Adipocyte (in vitro differentiated cells): ENCODE measurements at places on chromosomes 11 and 22.
A peak's percentile ranks its signal among the peaks of the same experiment; 100 is the strongest.

DNA sequence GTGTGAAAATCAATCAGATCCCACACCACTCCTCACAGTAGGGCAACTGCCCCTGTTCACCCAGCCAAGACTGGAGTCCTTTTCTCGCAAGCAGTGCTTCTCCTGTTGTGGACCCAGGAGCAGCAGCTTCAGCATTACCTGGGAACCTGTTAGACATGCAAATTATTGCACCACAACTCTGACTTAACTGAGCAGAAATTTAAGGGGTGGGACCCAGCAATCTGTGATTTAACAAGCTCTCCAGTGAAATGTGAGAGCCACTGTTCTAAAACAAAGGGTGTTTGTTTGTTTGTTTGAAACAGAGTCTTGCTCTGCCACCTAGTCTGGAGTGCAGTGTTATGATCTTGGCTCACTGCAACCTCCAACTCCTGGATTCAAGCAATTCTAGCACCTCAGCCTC, 591.4 kb downstream of the SOX6 start:
- no peak for DNase-seq

DNA sequence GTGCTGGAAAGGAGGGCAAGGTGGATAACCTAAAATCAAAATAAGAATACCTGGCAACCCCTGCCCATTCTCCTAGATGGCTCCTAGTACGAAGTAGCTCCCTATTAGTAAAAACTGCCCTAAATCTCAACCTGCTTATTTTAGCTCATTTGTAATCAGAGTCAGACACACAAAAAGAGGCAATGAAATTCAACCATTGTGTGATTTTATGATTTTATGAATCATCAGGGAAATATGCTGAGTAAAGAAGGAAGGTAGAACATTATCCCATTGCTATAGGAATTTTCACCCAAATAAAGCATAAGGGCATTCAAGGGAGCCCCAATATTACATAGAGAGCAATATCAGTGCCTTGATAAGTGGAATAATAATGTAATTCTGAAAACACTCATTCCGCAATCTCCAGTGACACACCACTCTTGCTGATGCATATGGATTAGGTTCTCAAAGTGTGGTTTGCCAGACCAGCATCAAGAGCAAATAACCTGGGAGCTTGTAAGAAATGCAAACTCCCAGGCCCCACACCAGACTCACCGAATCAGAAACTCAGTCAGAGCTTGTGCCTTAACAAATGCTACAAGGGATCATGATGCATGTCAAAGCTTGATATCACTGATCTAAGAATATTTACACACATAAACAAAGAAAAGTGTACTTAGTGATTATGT, 789.6 kb downstream of the DLG2 start:
- no peak for DNase-seq

DNA sequence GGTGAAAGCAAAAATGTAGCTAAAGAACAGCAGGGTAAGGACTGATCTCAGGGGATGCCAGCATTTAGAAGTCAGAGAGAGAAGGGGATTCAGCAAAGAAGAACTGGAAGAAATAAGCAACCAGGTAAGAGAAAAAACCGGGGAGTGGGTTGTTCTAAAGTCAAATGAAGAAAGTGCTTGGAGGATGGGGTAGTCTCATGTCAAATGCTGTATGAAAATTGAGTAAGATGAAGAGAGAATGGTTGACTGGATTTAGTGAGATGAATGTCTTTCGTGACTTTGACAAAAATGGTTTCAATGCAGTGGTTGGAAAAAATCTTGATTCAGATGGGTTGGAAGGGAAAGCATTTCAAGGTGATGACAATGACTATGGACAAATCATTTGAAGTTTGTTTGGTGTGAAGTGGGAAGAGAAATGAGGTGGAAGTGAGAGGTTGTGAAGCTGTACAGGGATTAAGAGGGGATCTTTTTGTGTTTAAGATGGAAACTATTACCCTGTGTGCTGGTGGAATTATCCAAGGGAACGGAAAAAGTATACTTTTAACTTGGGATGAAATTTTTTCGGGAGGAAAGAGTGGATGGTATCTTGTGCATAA, 484.0 kb downstream of the ETS1 start:
- DNase-seq, result no peak

GRCh38 chr11:31301549-31302510, 67.7 kb downstream of the DCDC1 start:
- DNase-seq, result no peak

- no peak for DNase-seq
Measured at GRCh38 chr11:9941991-9942390, 278.1 kb downstream of the SWAP70 start.

GRCh38 chr11:85735876-85736460, 50.0 kb upstream of the CCDC89 start:
- DNase-seq, result no peak

DNA sequence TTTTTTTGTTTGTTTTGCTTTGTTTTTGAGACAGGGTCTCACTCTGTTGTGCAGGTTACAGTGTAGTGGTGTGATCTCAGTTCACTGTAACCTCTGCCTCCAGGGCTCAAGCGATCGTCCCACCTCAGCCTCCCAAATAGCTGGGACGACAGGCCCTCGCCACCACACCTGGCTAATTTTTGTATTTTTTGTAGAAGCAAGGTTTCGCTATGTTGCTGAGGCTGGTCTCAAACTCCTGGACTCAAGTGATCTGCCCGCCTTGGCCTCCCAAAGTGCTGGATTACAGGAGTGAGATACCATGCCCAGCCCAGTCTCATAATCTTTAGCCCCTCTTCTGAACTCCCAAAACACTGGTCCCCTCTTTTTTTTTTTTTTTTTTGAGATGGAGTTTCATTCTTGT, 50.6 kb downstream of the KCNJ4 start:
- DNase-seq, result no peak

- no peak for DNase-seq
Measured at GRCh38 chr11:114073007-114073827, 13.7 kb downstream of the ZBTB16 start.

DNA sequence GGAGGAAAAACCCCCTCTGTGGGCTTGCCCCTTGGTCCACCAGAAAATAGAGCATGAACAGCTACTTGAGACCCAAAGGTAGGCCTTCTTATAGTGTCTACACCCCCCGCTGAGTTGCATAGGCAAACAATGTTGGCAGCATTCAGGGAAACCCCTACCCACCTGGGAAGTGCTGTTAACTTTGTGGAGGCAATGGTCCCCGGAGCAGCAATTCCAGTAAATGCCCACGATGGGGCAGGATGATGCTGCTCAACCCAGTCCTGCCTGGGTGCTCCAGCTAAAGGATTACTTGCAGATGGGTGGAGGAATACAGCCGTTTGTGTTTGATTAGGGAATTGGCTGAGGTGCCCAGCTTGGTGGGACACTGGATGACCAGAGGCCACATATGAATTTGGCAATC, 381.3 kb upstream of the ANO5 start:
- DNase-seq, result no peak

DNA sequence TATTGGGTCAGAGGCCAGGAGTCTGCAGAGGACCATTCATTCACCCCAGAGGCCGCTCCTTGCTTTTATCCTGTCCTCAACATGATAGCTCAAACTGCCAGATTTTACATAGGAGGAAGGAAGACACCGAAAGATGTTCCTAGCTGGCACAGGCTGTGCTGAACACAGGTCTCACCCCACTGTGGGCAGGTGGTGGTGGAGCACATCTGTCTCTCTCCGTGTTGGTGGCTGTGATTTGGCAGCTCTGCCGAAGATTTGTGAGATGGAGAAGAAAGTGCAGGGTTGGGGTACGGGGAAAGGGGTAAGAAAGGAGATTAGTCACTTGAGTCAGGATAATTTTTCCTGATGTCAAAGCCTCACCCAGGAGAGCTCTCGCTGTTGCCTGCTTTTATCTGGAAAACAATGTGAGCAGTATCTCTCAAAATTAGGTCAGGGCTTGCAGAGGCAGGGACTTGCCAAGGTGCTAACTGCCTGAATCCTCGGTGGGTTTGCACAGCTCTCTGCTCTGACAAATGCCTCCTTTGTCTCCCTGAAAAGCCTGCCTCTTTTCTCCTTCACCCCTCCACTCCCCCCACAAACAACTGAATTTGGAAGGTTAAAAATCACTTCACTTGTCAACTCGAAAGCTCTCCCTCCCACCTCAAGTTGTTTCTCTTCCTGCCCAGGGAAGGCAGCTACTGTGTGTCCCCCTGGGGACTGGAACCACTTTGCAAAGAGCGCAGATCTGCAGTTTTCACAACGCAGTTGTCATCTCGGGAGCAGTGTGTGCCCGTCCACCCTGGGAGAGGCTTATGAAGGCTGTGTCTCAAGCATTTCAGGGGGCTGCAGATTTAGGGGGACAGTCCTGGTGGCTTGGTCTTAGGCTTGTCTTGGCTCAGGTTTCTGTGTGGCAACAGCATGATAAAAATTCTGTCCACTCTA, 299.7 kb downstream of the ST3GAL4 start:
- DNase-seq, result no peak

DNA sequence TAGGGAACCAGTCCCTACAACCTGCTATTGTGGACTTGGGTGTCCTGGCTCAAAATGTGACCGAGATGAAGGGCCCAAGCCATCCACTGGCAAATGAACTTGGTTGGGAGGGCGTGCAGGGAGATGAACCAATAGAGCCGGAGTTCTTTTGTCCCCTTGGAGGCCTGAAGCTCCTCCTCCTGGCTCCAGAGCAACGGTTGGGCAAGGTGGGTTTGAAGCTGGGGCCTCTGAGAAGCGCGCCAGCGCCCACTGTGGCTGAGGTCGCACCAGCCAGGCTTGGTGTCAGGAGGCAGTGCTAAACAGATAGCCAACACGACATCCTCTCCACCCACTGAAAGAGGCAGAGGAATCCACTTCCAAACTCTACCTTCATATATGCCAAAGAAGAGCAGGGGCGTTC, 36.0 kb upstream of the PACSIN2 start:
- DNase-seq, result no peak

DNA sequence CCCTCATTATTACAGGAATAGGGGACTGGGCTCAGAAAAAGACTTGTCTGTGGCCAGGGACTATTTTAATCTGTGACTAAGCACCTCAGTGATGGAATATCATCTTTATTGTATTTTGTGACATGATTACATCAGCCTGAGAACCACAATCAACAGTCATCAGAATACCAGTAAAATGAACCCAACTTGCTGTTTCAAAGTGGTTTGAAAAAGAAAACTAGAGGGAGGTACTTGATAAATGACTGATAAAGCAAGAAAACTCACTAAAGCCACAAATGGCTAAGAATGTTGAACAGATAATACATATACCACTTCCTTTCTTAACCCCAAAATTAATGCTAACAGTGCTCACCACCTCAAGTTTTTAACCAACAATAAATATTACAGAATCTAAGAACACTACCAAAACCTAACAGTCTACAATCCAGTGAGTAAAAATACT, 155.7 kb downstream of the ATG16L2 start:
- peak; percentile 70 for DNase-seq

DNA sequence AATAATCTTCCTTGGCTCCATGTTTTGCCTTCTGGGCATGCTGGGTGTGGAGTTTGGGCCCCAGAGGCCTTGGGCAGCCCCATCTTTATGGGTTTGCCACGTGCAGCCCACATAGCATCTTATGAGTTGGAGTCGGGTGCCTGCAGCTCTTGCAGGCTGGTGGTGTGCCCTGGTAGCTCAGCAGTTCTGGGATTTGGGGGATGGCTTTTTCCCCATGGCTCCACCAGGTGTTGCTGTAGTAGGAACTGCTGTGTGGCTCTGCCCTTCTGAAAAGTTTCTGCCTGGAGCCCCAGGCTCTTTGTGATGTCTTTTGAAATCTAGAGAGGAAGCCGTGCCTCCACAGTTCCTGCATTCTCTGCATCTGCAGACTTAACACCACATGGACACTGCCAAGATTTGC, 16.8 kb downstream of the EED start:
- no peak for DNase-seq

GRCh38 chr11:9718147-9718546, 54.3 kb downstream of the SWAP70 start:
- DNase-seq, result no peak

DNA sequence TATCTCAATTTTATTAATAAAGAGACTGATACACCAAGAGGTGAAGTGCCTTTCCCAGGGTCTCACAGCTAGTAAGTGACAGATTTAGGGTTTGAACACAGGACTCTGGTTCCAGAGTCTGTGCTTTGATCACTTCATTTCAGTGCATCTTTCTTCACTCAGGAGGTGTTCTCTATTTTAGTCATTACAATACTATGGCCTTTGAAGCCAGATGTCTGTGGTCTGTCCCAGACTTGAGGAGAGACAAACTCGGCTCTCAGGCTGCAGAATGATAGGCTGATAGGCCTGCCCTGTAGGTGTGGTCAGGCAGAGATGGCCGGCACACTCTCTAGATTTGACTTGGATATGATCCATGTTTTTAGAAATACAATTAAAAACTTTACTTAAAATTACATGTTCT, 478.5 kb upstream of the CCDC90B start:
- DNase-seq, result no peak

- no peak for DNase-seq
Measured at GRCh38 chr11:587546-587945, 11.3 kb downstream of the PHRF1 start.

DNA sequence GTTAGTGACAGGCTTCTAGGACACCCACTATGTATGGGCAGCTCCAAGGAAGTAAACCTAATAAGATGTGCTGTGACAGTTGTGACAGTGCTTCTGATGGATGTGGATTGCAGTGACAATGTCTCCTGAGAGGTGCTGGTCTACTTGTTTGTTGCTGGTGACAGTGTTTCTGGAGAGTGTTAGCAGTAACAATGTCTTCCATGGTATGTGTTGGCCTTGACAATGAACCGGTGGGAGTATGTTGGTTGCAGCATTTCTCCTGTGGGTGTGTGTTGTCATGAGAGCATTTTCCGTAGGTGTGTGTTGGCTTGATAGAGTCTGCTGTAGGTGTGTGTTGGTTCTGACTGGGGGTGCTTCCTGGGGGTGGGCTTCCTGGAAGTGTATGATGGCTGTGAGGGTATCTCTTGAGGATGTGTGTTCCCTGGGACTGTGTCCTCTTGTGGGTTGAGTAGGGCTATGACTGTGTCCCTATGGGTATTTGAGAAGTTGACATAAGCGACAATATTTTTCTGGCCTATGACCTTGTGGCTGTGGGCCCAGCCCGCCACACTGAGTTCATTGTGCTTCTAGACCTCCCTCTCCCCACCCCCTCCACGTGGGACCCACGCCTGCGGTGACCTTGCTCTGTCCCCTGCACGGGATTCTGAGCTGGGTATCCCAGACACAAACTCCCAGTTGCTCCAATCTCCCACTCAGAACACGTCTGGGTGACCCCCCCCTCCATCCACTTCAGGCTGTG, 1.2 kb downstream of the DCHS1 start:
- no peak for DNase-seq

DNA sequence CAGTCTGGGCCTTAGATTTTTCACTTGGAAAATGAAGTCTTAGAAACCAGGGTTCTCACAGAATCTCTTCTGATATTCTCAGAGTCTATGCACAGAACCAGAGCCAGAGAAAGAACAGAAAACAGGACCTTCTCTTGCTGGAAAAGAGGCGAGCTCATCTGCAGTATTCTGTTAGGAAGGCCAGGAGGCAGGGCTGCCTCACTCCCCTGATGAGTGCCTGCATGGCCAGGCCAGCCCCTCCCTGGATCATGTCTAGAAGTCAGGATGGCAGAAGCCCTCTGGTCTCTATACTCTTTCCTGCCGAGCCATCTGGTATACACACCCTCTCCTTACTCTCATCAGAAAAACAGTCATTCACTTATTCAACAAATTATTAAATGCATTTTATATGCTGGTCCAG, 723 bp downstream of the OR51M1 start:
- DNase-seq, result no peak
